ENCODE measurements at places on chromosomes 5 and 9.

GRCh38 chr5:157913575-157913974 is 54.6 kb upstream of the CLINT1 start:
- no peak for DNase-seq

GRCh38 chr5:73228052-73228451 is 55.1 kb downstream of the TMEM174 start:
- no peak for DNase-seq

- DNase-seq = no peak
Measured at GRCh38 chr9:28888806-28889205, 1315.5 kb upstream of the C9orf72 start.

GRCh38 chr5:168695301-168695835 is 116.2 kb upstream of the PANK3 start:
- no peak for DNase-seq

GRCh38 chr9:117929868-117930267 is 225.7 kb downstream of the TLR4 start:
- no peak for DNase-seq

DNA sequence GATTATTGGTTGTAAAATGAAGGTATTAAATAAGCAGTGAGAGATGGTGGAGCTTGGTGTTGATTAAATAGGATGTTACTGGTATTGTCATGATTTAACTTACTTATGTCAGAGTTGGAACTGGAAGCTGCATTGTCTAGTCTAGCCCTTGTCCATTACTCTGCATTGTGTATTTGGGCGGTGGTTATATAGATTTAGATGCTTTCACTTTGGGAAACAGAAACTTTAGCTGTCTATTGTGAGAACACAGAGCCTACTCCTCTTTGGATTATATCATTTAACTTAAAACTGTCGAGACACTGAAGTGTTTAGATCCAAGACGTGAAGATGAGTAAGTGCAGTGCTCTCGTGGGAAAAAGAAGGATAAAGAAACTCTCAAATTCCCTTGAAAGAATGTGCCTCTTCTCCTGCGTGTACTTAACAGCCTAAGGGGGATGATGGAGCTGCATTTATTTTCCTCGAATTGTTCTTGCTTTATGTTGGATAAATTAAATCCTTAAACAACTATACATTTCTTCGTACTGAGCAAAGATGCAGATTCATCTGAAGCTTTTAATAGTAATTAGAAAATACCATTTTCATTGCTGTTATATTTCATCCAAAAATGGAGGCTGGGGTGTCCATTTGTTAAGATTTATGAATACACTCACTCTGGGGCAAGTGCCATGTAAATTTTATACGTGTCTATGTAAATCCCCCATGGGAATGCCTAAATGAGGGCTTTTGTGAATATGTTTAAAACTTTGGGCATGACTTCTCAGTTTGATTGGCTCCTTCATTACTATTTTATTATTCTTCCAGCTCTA is 21.6 kb downstream of the FBXL7 start:
- no peak for DNase-seq
